ENCODE measurements at places on chromosomes 16 and 17.

GRCh38 chr16:75599452-75600277 lies 23.4 kb downstream of the ADAT1 start:
- no peak overlapping the region for H3K4me3 ChIP-seq
- no peaks in the 10 kb centered on the region for H3K4me1 ChIP-seq
- no peaks in the 10 kb centered on the region for H3K27me3 ChIP-seq
- H3K36me3 ChIP-seq, result peaks cover 65% of the 10 kb centered on the region
- no peak overlapping the region for H3K27ac ChIP-seq

DNA sequence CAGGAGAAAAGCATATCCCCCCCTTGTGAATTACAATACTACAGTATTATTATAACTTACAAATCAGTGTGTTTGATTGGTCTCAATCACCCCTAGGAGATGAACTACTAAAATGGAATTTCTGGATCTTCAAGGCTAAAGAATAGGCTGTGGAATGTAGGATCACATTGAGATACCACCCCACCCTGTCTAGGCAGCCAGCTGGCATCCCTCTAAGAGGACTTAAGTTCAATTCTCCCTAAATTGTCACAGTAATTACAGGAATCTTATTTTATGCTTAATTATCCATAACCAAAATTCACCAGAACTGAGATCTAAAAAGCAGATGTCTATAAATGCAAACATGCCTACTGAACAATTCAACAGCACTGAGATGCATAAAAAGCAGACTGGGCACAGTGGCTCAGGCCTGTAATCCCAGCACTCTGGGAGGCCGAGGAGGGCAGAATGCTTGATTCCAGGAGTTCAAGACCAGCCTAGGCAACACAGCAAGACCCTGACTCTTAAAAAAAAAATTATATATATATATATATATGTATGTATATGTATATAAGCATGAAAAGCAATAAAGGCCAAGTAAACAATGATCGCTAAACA lies 12.0 kb downstream of the AP1G1 start:
- peaks cover 51% of the 10 kb centered on the region for H3K36me3 ChIP-seq
- no peak overlapping the region for H3K4me3 ChIP-seq
- no peaks in the 10 kb centered on the region for H3K27me3 ChIP-seq
- DNase-seq, result no peak
- peaks cover 35% of the 10 kb centered on the region for H3K4me1 ChIP-seq

DNA sequence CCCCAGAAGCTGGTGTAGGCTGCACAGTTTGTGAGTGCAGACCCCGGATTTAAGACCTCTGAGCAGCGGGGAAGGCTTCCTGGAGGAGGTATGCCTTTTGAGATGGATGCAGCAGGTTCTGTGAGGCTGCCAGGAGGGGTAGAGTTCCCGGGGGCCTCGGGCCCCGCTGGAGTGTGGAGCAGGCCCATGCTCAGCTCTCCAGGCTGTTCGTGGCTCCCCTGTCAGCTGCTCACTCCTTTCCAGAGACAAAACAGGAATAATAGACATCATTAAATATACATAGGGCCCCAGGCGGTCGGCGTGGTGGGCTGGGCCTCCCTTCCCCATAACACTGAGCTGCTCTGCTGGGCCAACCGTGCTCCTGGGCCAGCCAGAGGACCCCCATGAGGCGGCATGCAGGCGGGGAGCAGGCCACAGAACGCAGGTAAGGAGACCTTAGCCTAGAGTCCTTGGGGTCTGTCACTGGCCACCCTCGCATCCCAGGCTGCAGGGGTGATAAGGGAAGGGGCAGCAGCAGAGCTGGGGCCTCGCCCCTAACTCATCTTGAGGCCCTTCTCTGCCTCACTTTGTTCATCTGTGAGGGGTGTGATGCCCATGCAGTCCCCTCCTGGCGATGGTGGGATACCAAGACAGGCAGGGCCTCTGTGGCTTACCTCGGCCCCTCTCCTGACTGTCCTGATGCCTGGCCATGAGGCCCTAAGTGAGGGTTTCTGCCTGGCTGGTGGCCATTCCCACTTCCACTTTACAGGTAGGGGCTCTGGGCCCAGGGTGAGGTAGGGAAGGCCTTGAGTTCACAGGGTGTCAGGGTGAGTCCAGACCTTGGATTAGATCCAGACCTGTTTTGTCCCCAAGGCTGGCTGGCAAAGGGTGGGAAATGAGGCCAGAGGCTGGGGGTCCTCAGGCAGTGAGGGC lies at the start of gene MYO15A:
MYO15A (plus strand) TSS at position 356 of the 912 bp plus-strand sequence. CDS start 10,045 bp downstream, outside the sequence.
- no peak within 1 kb of the TSS for H3K4me3 ChIP-seq
- no peak for DNase-seq
- peaks cover 17% of the 10 kb centered on the region for H3K36me3 ChIP-seq
- no peak within 1 kb of the TSS for H3K27ac ChIP-seq
- H3K27me3 ChIP-seq, result no peaks in the 10 kb centered on the region

DNA sequence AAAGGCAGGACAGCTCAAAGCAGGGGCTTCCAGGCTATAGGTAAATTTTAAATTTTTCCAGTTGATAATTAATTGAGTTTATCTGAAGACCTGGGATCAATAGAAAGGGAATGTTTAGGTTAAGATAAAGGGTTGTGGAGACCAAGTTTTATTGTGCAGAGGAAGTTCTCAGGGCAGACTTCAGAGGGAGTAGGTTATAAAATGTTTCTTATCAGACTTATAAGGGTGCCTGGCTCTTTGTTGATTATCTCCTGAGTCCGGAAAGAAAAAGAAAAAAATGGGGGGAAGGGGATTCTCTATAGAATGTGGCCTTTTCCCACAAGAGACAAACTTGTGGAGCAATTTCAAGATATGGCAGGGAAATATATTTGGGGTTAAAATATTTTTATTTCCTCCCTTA lies 15.9 kb downstream of the SLC46A1 start:
- H3K36me3 ChIP-seq, result peaks cover 53% of the 10 kb centered on the region
- DNase-seq, result no peak
- peaks cover 4% of the 10 kb centered on the region for H3K4me1 ChIP-seq
- no peaks in the 10 kb centered on the region for H3K27me3 ChIP-seq

DNA sequence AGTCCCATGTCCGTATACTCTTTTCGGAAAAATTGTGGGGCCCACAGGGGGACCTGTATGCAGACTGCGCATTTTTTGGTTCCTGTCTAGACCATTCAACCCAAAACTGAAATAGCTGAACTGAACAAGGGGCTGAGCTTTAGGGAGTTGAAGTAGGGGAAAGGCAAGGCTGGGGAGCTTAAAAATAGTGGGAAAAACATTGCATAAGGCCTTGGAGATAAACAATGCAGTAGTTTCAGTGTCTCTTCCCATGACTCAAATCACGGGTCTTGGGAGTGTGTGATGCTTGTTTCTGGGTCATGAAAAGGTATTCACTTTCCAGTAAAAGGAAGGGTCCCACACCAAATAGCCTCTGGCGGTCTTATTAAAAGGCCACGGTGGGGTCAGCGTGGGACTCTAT lies 402.8 kb upstream of the SALL1 start:
- H3K27me3 ChIP-seq, result no peaks in the 10 kb centered on the region
- no peak for DNase-seq
- no peak overlapping the region for H3K27ac ChIP-seq
- no peaks in the 10 kb centered on the region for H3K4me1 ChIP-seq

- H3K4me3 ChIP-seq, result no peak overlapping the region
- H3K27ac ChIP-seq, result no peak overlapping the region
- no peaks in the 10 kb centered on the region for H3K27me3 ChIP-seq
- H3K4me1 ChIP-seq, result no peaks in the 10 kb centered on the region
- H3K36me3 ChIP-seq, result no peaks in the 10 kb centered on the region
These were observed 13.9 kb upstream of the HELZ start for GRCh38 chr17:67258821-67259468.

- peaks cover 25% of the 10 kb centered on the region for H3K4me1 ChIP-seq
- DNase-seq, result no peak
- no peak overlapping the region for H3K27ac ChIP-seq
- H3K27me3 ChIP-seq, result no peaks in the 10 kb centered on the region
These were observed 4.0 kb downstream of the ACBD4 start for GRCh38 chr17:45139533-45139920.

Data from activated B cell treated with CpG ODN at 0.5 μM for 24 hours (primary cell).